GF-D8 (cell line): ENCODE measurements at places on chromosomes 16 and 17.

DNA sequence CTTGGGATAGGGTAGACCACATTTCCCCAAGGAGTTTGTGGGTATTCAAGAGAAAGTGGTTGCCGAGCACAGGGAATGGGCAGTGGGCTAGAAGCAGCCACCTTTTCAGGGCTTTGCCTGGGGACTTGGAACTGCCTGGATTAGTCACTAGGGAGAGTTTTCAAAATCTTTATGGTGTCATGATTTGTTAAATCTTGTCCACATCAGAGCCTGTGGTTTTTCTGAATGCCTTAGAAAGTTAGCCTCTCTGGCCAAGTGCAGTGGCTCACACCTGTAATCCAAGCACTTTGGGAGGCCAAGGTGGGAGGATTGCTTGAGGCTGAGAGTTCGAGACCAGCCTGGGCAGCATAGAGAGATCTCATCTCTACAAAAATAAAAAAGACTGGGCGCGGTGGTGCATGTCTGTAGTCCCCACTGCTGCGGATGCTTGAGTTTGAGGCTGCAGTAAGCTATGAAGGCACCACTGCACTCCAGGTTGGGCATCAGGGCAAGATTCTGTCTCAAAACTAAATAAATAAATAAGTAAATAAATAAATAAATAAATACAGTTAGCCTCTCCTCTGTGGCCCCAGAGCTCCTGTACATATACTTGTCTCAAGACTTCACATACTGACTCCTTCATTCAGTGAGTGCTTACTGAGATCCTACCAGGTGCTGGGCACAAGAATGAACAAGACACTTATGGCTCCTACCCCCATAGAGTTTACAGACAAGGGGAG lies 76.3 kb upstream of the HNF1B start:
- DNase-seq = no peak

GRCh38 chr16:2822158-2822495 lies 5.1 kb downstream of the PRSS21 start:
- DNase-seq = no peak

GRCh38 chr16:53855511-53855910 lies 151.6 kb downstream of the FTO start:
- DNase-seq = no peak

- DNase-seq = no peak
Observed at GRCh38 chr17:78001182-78001581, 42.7 kb downstream of the TNRC6C start.

GRCh38 chr17:57782647-57783337 lies 37.7 kb upstream of the CCDC182 start:
- DNase-seq = no peak

DNA sequence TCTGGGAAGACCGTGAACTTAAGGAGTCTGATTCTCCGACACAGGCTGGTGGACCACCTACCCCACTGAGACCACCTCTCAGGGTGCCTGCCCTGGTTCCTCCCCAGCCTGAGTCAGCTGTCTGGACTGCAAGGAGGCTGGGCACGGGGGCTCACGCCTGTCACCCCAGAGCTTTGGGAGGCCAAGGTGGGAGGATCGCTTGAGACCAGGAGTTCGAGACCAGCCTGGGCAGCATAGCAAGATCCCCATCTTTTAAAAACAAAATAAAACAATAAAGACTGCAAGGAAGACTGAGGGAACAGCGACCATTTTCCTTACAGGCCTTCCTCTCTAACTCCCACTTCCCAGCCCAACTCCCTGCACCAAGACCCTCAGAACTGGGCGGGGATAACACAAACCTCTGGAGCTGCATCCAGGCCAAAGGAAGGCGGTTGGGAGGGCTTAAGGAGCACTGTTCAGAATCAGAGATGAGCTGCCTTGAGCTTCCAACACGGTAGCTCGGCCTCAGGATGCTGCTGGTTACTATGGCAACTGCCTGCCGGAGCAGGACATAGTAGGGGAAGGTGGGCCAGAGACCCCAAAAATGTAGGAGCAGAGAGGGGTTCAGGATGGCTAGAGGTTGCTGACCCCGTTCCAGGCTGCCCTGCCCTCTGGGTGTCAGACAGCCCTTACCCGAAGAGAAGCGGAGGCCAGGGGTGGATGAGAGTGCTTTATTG lies 4.4 kb downstream of the APOBR start:
- DNase-seq = no peak

GRCh38 chr17:41167561-41167960 lies 460 bp downstream of the KRTAP4-3 start:
- no peak for DNase-seq

GRCh38 chr17:44323359-44324091 lies 1.1 kb downstream of the SLC25A39 start:
- no peak for DNase-seq

DNA sequence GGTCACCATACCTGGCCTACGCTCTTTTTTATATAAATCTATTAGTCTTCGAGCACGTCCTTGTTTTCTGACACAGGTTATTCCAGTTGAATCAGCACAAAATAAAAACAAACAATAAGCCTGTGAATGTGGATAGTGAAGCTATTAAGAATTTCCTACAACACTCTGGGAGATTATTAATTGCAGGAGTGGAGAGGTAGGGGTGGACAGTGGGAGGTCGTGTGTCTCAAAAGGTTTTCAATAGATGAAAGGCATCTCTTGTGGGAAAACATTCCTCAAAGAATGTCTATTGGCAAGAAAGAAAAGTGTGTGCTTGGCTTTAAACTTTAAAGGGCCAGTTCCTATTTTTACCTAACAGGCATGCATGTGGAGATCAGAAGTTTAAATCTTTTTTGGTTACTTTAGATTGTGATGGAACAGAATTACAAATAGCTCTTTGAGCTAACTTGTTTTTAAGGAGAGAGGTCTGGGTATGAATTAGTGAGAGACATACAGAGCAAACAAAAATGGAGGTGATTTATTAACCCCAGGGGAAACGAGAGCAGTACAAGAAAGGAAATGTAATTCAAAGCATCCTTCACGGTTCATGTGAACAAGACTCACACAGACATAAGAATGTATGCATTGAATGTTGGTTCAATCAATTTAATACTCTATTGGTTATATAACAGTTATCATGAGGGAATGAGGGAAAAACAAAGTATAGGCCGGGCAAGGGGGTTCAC lies 9.0 kb downstream of the SMYD4 start:
- no peak for DNase-seq

DNA sequence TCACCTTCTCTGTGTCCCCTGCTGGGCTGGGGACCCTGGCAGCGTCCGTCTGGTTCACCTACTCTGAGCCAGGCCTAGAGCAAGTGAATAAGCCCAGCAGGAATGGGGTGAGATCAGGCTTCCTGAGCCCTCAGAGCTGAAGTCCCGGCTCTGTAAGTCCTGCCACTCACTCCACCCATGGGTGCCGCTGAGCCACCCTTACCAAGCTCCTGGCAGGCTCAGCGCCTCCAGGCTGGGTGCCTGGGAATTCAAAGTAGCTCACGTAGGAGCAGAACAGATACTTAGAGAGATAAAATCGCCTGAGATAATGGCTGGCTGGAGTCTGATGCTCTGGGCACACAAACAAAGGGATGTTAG lies 9.8 kb upstream of the LASP1NB start:
- DNase-seq = no peak

DNA sequence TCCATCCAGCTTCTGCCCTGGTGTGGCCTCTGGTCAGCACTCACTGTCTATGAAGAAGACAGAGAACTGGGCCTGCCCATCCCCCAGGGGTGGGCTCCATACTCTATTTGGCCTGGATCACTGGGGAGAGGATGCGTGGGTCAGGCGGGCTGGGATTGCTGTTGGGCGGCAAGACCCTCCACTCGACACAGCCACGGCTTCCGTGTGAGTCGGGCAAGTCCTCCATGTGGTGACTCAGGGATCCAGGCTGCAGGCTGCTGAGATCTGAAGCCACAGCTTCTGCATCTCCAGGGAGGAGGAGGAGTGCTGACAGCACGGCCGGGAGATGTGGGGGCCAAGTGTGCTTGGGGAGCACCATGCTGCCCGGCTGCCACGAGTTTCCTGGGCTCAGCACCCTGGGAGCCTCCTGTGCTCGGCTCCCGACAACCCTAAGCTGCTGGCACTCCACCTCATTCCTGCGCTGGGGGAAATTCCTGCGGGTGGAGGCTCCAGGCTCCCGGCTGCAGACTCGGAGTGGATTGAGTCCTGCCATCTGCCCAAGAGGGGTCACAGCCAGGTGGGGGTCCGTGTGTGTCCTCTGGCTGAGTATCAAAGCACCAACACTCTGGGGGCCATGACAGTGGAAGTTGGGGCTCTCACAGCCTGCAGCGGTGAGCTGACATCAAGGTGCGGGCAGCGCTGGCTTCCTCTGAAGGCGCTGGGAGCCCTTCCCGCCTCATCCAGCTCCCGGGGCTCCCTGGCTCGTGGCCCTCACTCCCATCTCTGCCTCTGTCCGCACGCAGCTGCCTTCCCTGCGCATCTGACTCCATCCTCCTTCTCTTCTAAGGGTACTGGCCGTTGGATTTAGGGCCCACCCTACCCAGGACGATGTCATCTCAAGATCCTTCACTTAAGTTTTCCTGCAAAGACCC lies 24.4 kb upstream of the CBFA2T3 start:
- DNase-seq = no peak

DNA sequence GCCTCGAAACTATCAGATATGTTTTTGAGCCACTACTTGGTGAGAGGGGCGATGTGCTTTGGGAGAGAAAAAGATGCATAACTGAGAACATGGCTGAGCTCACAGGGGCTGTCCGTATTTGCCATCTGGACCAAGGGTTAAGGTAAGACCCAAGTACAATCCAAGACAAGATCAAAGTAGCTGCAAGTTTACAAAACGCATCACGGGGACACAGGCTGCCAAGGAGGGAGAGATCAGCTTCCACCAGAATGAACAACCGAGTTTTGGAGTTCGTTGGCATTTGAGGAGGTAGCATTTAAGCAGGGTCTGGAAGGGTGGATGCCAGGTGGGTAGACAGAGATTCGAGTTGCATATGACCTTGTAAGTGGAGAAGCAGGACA lies 2.2 kb downstream of the PITPNC1 start:
- no peak for DNase-seq
